T-helper 1 cell treated with Interleukin-12 subunit alpha and Interleukin-12 subunit beta and Interleukin-4 antibody, amounts not matched to agents 30 ng/mL and 1 ng/mL, for 36 hours (primary cell): ENCODE measurements at places on chromosomes 1 and 21. TPM values are rescaled to one million over a fixed set of nuclear protein-coding genes. Genes with fewer than 3 reads are reported as not detected.

Gene C1QC
- not detected in 2 replicates for total RNA-seq

Gene CFHR1
- not detected in 2 replicates for total RNA-seq

Gene B3GALT5
- not detected in 2 replicates for total RNA-seq

Gene OXCT2
- total RNA-seq, result 0.22 TPM in 1 of 2 replicates, not detected in the other

Gene RGS8
- 0.17 TPM in 1 of 2 replicates, not detected in the other for total RNA-seq

Gene SPATA6
- 0.34 and 1.1 TPM in 2 replicates for total RNA-seq

Gene RRAGC
- 21.9 and 22.1 TPM in 2 replicates for total RNA-seq

Gene FAM78B
- 0.86 and 0.93 TPM in 2 replicates for total RNA-seq

Gene RAB25
- total RNA-seq, result 0.56 TPM in 1 of 2 replicates, not detected in the other

Gene ELAPOR1
- 5.7 and 6.8 TPM in 2 replicates for total RNA-seq

Gene LCE1C
- not detected in 2 replicates for total RNA-seq

Gene RGS1
- 25.2 and 27.3 TPM in 2 replicates for total RNA-seq

Gene TXLNA
- total RNA-seq, result 96.7 and 97.3 TPM in 2 replicates

Gene TNFRSF8
- total RNA-seq, result 53.8 and 54.5 TPM in 2 replicates

Gene FAM43B
- total RNA-seq, result not detected in 2 replicates

Gene FAM163A
- not detected in 2 replicates for total RNA-seq

Gene MYOC
- total RNA-seq, result not detected in 2 replicates

Gene MORC3
- 36.9 and 38.5 TPM in 2 replicates for total RNA-seq

Gene ECM1
- total RNA-seq, result 1.4 and 1.8 TPM in 2 replicates

Gene ACTN2
- not detected in 2 replicates for total RNA-seq

Gene TAS1R1
- total RNA-seq, result not detected in 2 replicates

Gene PROK1
- total RNA-seq, result 0.15 TPM in 1 of 2 replicates, not detected in the other

Gene CHI3L2
- 19.1 and 23.9 TPM in 2 replicates for total RNA-seq

Gene SGIP1
- not detected in 2 replicates for total RNA-seq

Gene GBP7
- not detected in 2 replicates for total RNA-seq

Gene PTGS2
- total RNA-seq, result 0.17 and 0.32 TPM in 2 replicates

Gene TBX19
- 2.5 and 3.0 TPM in 2 replicates for total RNA-seq

Gene MAP3K21
- 0.91 and 0.93 TPM in 2 replicates for total RNA-seq

Gene GPR153
- 2.6 and 3.1 TPM in 2 replicates for total RNA-seq

Gene WNT3A
- total RNA-seq, result not detected in 2 replicates

Gene COL16A1
- 0.42 and 0.44 TPM in 2 replicates for total RNA-seq

Gene CFHR2
- not detected in 2 replicates for total RNA-seq

Gene RHEX
- total RNA-seq, result not detected in 2 replicates

Gene VASH2
- total RNA-seq, result 0.15 and 0.64 TPM in 2 replicates

Gene NHLH1
- total RNA-seq, result 0.85 and 0.93 TPM in 2 replicates
